ENCODE measurements at places on chromosomes 5 and 9.

DNA sequence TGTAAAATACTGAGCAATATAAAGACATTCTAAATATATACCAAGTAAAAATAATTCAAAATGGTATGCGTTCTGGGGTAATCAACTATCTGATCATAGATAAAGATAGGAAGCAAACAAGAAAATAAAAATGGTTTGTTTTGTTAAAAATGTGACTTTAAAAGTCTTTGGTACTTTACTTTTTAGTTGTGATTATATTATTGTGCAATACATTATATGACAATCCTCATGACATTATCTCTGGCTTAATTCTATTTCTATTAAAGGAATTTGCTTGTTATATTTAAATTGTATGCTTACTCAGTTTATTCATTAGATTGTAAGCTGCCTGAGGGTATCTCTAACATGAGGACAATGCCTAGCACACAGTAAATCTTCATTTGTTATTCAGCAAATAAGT is 477.9 kb downstream of the TMEM38B start:
- no peak for DNase-seq

DNA sequence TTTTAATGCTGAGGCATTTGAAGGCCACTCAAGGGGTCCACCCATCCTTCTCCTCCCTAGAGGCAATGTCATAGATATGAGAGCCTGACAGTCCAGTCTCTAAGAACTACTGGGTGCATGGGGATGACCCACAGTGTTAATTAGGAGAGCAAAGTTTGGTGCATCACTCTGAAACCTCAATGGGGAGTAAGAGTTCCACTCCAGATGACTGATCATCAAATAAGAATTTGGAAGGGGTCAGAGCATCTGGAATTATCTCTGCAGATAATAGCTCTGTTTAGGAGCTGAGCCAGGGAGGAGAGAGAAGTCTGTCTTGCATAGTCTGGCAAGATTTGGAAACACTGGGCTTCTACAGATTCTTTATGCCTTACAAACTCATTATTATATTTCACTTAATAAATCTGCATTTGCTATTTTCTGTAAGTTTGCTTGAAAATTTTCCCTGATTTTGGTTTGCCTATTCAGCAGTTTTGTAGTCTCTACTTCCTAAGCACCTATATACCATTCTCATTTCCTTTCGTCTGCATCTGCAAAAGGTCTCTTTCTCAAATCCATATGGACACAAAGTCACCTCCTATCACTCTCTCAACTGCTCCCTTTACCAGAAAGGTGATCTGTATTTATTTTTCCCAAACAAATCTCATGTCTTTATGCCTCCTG is 27.7 kb downstream of the FGF10 start:
- DNase-seq, result no peak

GRCh38 chr9:105332471-105332870 is 88.0 kb downstream of the SLC44A1 start:
- DNase-seq, result no peak

- DNase-seq, result no peak
These were observed 16.1 kb upstream of the TMED7 start for GRCh38 chr5:115641948-115642347.

- no peak for DNase-seq
These were observed 96.2 kb upstream of the ARAP3 start for GRCh38 chr5:141778206-141778605.

DNA sequence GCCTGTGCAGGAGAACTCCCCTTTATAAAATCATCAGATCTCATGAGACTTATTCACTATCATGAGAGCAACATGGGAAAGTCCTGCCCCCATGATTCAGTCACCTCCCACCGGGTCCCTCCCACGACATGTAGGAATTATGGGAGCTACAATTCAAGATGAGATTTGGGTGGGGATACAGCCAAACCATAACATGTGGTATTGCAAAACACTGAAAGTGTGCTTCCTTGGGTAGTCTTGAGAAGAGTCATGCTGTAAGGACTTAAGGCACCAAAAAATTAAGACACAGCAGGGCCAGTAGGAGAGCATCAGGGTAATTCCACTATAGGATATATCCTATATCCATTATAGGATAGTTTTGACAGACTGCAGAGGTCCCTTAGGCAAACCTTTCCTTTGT is 29.4 kb upstream of the GDNF start:
- DNase-seq, result no peak

- no peak for DNase-seq
These were observed 79.8 kb upstream of the LMX1B start for GRCh38 chr9:126533926-126534310.

GRCh38 chr5:114953565-114953964 is 216.1 kb downstream of the TRIM36 start:
- no peak for DNase-seq

DNA sequence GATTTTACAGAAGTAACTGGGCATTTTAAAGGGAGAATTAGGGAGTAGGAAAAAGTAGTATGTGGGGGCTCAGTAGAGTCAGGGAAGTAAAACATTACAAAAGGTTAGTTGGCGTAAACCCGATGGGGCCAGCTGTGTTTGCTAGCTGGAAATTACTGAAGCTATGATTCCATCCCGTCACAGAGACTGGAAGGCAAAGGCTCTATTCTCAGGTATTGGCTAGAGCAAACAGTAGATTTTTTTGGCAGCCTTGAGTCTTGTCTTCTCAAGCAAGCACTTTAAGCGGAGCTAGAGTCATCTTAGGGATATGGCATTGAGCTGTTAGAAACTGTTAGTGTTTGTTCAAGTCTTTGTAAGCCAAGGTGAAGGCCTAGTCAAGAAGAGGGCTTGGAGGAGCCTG is 121.5 kb downstream of the PAM start:
- no peak for DNase-seq

GRCh38 chr5:91038180-91038808 is 344.8 kb downstream of the ARRDC3 start:
- DNase-seq, result no peak

DNA sequence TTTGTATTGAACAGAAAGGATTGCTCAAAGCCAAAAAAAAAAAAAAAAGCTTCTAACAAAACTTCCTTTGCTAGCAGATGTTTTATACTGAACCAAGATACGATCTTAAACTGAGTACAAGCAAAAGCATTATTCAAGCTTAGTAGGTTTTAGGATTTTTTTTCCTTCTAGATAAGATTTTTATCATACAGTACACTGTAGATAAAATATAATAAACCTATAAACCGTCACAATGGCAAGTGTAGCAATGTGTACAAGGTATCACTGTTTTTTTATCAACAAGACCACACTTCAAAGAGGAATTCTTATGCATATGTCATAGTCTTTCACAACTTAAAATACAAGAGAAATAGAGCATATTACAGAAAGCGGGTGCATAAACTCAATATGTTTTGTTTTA is 56.5 kb upstream of the TRPM3 start:
- no peak for DNase-seq

- no peak for DNase-seq
These were observed 59.7 kb downstream of the ERBIN start for GRCh38 chr5:65986050-65986451.

DNA sequence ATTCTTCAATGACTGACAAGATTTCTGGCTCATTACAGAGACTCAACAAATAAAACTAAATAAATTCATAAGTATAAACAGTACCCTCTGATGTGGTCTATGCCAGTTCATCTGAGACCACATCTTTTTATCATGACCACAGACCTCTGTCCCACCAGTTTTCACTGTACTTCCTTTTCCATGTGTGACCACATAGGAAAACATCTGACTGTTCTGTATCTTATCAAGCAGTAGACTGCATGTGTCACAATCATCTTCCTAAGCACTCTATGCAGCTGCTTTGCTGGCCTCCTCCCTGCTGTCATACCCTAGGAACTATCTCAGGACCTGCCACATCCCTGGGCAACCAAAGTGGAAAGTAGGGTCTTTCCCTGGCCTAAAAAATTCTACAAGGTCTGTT is 205.0 kb upstream of the ZNF462 start:
- no peak for DNase-seq

- DNase-seq, result no peak
These were observed 559 bp downstream of the ROR2 start for GRCh38 chr9:91949392-91949945.

DNA sequence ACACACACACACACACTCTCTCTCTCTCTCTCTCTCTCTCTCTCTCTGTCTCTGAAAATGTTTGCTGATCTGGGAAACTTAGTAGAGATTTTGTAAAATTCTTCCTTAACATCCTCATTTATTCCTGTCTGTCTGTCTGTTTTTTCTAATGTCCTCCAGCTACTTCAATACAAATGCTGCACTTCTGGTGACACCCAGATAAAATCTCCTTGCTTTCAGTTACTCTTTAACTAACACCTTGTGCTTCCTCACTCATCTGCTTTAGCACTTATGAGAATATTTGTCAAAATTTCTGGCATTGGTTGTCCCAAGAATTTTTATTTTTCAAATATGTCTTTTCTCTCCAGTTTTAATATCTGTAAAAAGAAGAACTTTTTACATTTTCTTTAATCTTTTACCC is 35.0 kb upstream of the ARRDC3 start:
- DNase-seq, result no peak

DNA sequence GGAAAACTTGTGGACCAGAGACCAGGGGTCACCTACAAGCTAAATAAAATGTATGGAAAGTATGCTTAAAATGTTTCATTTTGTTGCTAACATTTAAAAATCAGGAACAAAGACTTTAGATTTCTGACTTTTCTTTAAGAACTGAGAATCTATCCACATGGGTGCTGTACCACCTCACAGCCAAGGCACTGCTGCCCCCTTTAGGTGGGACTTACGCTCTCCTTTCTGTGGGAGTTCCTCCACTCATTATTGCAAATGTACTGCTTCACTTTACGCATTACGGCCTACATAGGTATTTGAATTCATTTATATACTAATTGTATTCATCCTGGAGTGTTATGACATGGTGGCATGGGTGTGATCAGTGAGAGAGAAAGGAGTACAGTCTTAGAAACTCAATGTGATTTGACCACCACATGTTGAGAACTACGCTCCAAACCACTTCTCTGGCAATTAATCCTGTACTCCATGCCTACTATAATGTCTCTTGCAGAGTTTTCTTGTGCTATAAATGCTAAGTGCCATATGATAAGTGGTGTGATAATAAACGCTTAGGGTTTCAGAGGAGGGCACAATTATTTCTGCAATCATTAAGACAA is 24.7 kb upstream of the CETN3 start:
- DNase-seq, result no peak

- DNase-seq, result no peak
These were observed 33.6 kb downstream of the COL15A1 start for GRCh38 chr9:98977246-98977714.

GRCh38 chr5:150653145-150653761 is 7.8 kb upstream of the MYOZ3 start:
- DNase-seq, result no peak

GRCh38 chr5:68953231-68953874 is 140.5 kb upstream of the SLC30A5 start:
- no peak for DNase-seq

GRCh38 chr9:123346026-123346425 is 10.0 kb upstream of the CRB2 start:
- no peak for DNase-seq

DNA sequence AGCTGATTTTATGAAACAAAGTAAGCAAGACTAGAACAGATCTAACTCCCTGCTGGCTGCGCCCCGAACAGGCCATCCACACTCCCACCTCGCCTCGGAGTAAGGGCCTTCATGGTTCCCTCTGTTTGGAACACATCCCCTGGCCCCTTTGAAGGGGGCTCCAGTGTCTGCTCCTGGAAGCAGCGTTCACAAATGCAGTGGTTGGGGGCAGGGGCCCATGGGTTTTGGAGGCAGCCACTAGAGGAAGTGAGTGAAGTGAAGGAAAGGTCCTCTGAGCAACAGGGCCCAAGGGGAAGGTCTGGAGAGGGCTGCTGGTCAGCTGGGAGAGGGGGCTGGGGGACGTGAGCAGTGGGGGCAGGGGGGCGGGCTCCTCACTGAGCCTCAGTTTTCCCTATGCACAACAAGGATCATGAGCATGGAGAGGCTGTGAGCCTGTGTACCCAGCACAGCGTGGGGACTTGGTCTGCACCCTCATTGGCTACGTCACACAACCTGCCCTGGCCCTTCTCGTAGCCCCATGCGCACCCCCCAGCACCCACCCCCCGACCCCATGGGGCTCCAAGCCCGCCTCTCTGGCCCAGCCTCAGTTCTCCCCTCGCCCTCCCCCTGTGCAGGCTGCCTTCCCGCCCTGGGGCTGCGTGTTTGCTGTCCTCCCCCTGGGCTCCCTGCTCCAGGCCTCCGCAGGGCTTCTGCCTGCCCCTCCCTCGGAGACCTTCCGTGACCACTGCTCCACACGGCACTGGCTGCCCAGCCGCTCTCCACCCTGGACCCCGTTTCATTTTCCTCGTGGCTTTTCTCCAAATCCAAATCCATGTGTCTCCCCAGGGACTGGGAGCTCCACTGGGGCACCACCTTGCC is 39.5 kb downstream of the RASGEF1C start:
- DNase-seq, result no peak

- DNase-seq, result no peak
These were observed 441.2 kb downstream of the IRX1 start for GRCh38 chr5:4036861-4037260.

DNA sequence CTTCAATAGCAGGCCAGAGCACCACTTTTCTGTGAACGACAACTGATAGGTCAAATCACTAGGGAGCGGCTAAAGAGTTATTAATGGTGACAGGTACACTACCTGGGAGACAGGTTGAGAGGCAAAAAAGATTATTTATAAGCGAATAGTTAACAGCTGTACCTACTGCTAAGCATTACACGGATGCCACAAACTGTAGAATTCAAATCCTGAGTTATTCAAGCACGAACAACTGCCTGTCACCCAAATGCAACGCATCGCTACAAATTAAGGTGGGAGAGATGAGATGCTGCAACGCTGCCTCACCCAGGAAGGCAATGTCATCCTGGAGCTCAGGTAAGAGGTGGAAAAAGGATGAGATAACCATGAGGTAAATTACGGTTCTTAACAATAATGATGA is 342.9 kb downstream of the BNC2 start:
- DNase-seq, result no peak

DNA sequence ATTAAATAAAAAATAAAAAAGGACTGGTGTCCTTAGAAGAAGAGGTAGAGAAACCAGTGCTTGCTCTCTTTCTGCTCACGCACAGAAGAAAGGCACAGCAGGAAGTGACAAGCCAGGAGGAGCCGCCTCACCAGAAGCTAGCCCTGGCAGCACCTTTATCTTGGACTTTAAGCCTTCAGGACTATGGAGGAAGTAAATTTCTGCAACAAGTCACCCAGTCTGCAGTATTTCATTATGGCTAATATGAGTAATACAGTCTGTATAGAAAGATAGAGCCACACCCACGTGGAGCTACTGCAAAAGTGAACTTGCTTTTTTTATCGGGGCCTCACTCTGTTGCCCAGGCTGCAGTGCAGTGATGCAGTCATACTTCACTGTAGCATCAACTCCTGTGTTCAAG is 68.4 kb downstream of the PDZD2 start:
- no peak for DNase-seq

All from stimulated activated CD4-positive, alpha-beta T cell treated with anti-CD3 and anti-CD28 coated beads, TNF-alpha, amount 100 ng/mL, for 48 hours (primary cell).